ENCODE measurements at places on chromosomes 2 and 18.

GRCh38 chr2:121334581-121335293, 49.7 kb upstream of the TFCP2L1 start:
- DNase-seq: no peak

- no peak for DNase-seq
Measured at GRCh38 chr2:218555527-218555926, 12.6 kb downstream of the USP37 start.

GRCh38 chr2:33469238-33469637, 7.2 kb upstream of the RASGRP3 start:
- DNase-seq: no peak

DNA sequence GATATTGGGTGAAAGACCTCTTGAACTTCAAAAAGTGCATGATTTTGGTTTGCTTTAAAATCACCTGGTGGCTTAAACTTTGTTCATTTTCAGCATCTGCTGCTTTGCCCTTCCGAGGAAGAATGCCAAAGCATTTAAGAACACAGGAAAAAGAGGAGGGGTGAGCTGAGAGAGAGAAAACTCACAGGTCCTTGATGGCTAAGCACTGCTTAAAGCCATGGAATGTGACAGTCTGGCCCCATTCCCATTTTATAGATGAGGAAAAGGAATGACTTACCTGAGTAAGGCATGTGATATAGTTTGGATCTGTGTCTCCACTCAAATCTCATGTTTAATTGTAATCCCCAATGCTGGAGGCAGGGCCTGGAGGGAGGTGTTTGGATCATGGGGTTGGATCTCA, 58.1 kb downstream of the KCNS3 start:
- no peak for DNase-seq

GRCh38 chr18:57438743-57439608, 3.8 kb downstream of the ONECUT2 start:
- no peak for DNase-seq

- DNase-seq: no peak
Measured at GRCh38 chr2:240465765-240466578, 30.5 kb downstream of the GPC1 start.

- DNase-seq: no peak
Measured at GRCh38 chr2:83340424-83340823, 1118.7 kb downstream of the SUCLG1 start.

DNA sequence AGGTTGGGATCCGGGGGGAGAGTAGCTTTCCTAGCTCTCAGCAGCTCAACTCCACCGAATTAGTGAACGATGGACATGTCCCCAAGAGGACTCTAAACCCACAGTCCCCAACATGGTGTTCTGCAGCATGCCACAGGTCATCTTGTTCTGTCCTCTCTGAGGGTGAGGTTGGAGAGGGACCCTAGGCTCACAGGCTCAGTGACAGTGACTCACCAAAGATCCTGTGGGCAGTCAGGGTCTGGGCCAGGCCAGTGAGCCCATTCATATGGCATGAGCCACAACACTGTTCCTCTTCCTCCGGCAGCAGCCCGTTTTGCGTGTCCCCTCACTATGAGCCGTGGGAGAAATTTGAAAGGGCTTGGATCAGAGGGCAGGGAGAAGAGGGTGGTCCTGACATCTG, 2.8 kb upstream of the SLC20A1 start:
- no peak for DNase-seq

DNA sequence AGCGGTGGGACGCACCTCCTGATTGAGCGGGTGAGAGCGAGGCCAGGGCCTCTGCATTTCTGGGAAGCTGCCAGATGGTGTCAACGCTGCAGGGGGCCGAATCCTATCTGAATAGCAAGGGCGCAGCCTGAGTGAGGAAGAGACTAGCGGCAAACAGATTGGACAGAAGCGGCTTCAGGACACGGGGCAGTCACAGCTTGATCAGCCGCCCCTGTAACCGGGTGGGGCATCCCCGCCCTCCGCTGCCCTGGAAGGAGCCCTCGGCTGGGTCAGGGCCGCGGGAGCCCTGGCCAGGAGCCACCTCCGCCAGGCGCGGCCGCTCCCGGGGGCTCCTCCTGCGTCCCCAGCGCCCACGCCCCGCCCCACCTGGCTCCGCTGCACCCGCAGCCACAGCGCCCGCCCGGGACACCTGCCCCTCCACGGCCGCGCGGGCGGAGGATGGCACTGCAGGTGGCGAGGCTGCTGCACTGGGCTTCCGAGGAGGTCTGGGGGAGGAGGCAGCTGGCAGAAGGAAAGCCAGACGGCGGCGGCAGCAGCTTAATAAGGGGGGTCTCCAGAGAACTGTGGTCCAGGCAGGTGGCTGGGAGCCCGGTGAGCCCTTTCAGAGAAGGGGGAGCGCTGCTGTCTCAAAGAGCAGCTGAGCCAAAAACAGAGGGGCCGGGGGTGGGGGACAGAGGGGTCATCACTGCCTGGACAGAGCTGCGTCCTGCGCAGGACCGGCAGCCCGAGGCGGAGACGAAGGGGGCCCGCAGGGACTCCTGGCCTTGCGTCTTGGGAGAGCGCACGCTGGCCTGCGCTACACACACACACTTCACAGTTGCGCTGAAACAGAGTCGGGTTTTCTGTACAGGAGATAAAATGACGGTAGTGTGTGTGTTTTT, 18.8 kb upstream of the SOX11 start:
- DNase-seq: peak; percentile 8

DNA sequence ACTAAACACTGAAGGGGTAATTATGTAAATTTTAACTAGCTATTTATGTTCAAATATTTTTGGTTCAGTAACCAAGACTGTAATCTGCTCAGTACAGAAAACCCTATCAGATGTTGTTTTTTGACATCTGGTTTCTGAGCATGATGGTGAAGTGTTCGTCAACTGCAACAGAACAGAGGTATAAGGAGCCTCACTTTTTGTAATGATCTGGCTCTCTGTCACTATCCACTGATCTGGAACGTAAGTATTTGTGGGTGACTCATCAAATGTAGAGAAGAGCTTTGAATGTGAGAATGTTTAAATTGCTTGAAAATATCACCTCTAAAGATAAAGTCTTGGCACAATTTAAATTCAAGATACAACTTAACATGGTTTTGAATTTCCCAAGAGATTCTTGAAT, 213.6 kb upstream of the FAM98A start:
- DNase-seq: no peak

DNA sequence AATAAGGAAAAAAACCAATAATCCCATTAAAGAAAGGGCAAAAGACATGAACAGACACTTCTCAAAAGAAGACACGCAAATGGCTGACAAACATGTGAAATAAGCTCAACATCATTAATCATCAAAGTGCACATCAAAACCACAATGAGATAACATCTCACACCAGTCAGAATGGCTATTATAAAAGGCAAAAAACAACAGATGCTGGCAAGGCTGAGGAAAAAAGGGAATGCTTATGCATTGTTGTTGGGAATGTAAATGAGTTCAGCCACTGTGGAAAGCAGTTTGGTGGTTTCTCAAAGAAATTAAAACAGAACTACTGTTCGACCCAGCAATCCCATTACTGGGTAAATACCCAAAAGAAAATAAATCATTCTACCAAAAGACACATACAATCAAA, 285.6 kb downstream of the NR4A2 start:
- DNase-seq: no peak

GRCh38 chr2:190408538-190409271, 550 bp downstream of the MFSD6 start:
- peak; percentile 6 for DNase-seq

DNA sequence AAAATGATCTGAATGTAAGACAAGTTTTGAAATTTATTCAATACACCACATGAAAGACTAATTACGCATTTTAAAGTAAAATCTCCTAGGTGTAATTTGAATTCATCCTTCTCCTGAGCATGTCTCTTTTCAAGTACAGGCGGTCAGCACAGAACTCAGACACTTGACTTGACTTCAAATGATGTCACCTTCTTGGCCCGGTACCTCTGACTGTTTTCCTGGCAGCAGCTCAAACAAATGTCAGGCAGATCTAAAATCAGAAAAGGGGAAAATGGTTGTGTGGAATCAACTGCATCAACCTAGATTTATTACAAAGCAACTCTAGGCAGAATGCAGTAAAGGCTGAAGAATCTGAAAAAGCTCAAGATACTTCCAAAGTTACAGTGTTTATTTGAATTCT, 11.4 kb upstream of the PROKR1 start:
- DNase-seq: no peak

DNA sequence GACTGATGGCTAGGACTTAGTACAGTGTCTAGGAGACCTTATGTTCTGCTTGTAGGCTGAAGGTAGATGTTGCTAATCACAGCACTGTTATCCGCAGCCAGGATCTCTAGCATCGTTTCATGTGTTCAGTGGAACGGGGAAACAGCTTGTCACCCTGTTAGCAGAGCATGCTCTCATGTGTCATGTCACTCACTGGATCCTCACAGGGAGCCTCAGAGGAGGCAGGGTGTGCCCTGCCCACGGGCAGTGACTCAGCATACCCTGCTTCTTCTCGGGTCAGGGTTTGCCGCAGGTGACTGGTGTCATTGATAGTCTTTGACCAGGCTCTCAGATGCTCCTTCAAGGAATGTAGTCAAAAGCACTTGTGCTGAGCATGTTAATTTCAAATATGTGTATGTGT, 44.4 kb downstream of the RPIA start:
- DNase-seq: no peak

- no peak for DNase-seq
Measured at GRCh38 chr18:48922801-48923730, 27.7 kb downstream of the SMAD7 start.

- no peak for DNase-seq
Measured at GRCh38 chr2:74261204-74261864, 62.9 kb downstream of the MTHFD2 start.

DNA sequence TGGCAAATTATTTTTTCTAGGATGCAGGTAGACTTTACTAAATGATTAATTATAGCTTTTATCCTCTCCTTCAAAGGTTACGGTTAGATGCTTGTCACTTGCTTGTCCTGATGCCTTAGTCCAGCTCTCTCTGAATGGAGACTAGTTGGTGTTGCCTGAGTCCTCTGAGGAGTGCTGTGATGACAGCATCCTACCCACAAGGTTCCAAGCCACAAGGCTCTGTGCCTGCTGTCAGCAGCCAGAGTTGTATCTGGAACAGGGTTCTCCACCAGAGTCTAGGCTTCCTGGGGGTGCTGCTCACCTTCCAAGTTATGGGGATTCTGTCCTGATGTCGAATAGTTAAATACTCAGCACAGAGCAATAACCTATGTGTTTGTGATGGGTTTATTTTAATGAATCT, 125.7 kb downstream of the GALNT1 start:
- no peak for DNase-seq

GRCh38 chr2:195477996-195478382, 179.0 kb upstream of the SLC39A10 start:
- DNase-seq: no peak

DNA sequence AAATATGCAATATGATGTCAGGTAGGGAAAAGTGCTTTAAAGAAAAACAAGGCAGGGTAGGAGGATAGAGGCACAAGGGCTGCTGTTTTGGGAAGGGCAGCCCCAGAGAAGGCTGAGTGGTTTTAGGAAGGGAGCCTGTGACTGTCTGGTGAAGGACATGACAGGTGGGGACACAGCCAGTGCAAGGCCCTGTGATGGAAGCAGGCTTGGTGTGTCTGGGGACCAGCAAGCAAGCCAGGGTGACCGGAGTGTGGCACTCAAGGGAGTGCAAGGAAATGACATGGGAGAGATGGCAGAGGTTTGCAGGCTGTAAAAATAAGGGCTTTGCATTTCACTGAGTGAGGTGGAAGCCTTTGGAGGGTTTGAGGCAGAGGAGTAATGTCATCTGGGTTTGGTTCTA, 62.0 kb downstream of the LTBP1 start:
- DNase-seq: no peak

- DNase-seq: no peak
Measured at GRCh38 chr2:44935729-44936098, 5.8 kb upstream of the SIX3 start.

- no peak for DNase-seq
Measured at GRCh38 chr18:6294148-6294784, 120.4 kb downstream of the L3MBTL4 start.

- DNase-seq: no peak
Measured at GRCh38 chr2:85746321-85747004, 7.3 kb upstream of the ATOH8 start.

- no peak for DNase-seq
Measured at GRCh38 chr2:16633621-16634430, 31.8 kb downstream of the CYRIA start.

DNA sequence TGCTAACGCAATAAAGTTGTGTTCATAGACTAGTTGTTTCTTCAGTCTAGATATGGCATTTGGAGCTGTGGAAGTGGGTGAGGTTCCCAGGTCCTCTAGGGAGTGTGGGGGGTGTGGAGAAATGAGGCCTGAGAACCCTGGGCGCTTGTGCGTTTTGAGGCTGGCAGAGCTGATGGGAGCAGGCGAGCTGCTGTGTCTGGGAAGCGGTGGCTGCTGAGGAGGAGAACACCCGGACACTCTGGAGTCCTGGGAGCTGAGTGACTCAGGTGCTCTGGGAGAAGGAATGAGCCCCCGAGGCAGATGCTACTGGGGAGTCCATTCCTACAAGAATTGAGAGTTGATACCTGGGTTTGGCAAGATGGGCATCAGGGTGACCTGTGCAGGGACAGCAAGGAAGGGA, 67.5 kb downstream of the LPIN1 start:
- DNase-seq: no peak

- no peak for DNase-seq
Measured at GRCh38 chr2:68377137-68377780, 12.2 kb downstream of the PLEK start.

DNA sequence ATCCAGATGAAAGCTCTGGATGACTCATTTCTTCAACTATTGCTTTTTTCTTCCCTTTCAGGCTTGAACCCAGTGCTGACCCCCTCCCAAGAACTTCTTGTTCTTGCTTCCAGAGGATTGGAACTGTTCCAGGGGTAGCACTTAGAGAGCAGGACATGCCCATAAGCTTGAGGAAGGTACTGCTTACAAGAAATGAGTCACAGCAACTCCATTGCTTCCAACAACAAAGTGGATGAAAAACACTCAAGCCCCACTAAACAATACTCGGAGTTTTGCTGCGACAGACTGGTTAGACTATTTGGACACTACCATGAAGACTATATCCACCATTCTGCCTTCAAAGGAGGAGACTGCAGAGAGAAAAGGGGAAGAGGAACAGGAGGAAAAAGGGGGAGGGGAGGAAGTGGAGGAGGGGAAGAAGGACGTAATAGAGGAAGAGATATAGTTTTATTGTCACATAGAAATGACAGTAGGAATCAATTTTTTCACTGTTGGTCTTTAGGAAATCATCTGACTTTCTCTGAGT, 1.6 kb upstream of the EPC2 start:
- DNase-seq: no peak

GRCh38 chr18:2792395-2792794, 54.4 kb upstream of the EMILIN2 start:
- no peak for DNase-seq

DNA sequence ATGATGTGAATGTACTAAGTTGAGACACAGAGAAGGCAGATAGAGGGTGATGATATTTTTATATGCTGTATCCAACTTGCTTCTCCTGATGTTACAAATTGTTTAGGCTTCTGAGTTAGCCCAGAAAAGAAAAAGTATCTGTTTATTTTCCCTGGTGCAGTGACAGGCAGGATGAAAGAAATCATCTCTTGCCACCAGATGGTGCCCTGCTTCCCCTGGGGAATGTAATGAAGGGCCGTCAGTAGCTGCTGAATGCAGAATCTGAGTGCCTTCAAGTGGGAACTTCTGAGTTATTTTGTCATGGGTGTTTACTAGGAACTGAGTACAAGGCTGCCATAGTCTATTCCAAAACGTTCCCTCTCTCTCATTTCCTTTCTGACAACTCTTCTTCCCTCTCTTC, 525.6 kb downstream of the MBD2 start:
- DNase-seq: peak; percentile 29

GRCh38 chr2:224999754-225000153, 42.5 kb downstream of the DOCK10 start:
- DNase-seq: no peak
